ENCODE measurements at places on chromosomes 16 and 17. TPM values are rescaled to one million over a fixed set of nuclear protein-coding genes. Genes with fewer than 3 reads are reported as not detected.

- no peak for DNase-seq
These were observed 177.3 kb downstream of the BANP start for GRCh38 chr16:88128556-88128955.

Gene CHD9NB
- total RNA-seq: not detected

Gene KRT12
- total RNA-seq: not detected

Gene USP10
- total RNA-seq: 42.5 TPM

DNA sequence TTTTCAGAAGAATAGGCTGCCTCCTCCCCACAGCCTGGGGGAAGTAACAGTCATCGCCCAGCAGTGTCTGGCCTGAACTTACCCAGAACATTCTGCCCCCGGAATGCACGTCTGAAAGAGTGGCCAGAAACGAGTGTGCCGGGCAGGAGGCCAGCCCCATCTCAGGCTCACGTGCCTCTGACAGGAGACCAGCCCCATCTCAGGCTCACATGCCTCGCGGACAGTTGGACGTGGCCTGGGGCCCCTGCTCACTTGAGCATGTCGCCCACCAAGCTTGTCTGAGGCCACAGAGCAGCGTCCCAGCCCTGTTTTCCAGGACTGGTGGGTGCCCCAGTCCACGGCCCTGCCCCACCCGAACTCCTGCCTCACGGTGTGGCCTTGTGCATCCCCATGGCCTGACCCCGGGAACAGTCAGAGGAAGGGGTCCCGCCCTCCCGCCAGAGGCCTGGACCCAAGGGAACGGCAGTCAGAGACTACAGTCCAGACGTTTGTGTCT, 16.3 kb upstream of the CDH15 start:
- no peak for DNase-seq

Gene DRC7
- not detected for total RNA-seq

DNA sequence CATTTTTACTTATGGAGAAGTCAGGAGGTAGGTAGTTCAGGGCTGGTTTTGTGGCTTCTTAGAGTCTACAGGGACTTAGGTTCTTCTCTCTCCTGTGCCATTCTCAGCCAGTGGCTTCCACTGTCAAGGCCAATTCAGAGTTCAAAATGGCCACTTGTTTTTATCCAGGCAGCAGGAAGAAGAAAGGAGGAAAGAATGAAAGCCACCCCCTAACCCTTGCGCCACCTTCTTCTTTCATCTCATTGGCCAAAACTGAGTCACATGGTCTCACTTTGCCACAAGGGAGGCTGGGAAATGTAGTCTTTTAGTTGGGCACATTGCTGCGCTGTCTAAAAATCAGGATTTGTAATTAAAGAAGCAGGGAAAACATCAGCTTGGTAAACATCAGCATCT, 60.8 kb upstream of the MED9 start:
- DNase-seq: no peak

Gene NOG
- 7.4 TPM for total RNA-seq

Gene CEP95
- 50.8 TPM for total RNA-seq

- DNase-seq: no peak
These were observed 186.0 kb upstream of the PMFBP1 start for GRCh38 chr16:72357910-72358309.

DNA sequence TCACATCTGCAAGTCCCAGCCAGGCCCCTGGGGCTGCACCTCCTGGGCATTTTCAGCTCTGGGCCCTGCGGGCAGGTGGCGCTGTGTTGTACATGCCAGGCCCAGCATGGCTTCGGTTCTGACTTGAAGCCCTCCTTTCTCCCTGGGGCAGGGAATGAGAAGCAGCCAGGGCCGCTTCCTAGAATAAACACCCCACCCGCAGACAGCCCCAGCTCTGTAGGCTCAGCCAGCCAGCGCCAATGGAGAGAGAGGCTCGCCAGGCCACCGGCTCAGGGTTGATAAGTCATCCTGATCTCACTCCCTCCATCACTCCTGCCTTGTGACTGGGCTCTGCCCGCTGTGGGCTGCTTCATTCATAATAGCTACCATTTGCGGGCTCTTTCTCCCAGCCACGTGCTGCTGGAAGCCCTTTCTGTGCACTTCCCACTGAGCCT, 6.0 kb upstream of the GLIS2 start:
- no peak for DNase-seq

Gene CACNB1
- 8.3 TPM for total RNA-seq

Data from vagina (tissue), 2 donors.